ENCODE measurements at places on chromosomes 16 and 17.

- no peak for DNase-seq
Observed at GRCh38 chr16:10729104-10730048, 14.3 kb upstream of the NUBP1 start.

DNA sequence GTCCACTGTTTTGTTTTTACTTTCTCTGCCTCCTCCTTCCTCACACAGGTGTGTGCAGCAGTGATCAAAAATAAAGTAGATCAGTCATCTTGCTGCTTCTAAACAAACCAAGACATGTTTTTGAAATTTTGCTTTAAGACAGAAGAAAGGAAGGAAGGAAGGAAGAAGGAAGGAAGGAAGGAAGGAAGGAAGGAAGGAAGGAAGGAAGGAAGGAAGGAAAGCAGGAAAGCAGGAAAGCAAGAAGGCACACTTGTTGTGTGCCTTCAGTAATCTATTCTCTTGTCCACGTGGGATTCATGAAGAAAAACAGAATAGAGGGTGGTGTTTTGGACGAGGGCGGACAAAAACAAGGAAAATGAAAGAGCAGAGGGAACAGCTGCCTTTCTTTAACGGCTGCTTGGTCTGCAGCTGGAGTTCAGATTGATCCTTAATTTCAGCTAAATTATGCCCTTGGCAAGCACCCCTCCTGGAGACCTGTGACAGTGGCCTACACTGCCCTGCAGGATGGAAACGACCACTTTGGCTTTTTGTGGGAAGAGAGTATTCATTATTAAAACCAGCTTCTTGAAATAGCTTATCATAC, 188.5 kb upstream of the IRX3 start:
- DNase-seq = no peak

GRCh38 chr17:61414141-61414935, 14.7 kb downstream of the TBX2 start:
- DNase-seq = no peak

DNA sequence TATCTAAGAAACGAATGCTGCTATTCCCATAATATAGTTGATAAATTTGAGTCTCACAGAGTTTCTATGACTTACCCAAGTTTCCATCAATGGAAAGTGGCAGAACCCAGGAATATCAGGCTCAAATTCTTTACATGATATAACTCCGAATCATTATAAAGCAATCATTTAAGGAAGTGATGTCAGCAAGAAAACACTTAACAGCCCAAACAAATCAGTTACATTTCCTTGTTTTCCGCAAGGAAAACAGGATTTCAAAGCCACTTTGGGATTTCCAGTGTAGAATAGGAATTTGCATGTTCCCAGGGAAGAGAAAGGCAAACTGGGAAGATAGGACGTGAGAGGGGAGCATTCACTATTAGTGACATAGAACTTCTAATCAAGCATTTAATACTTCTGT, 311.4 kb upstream of the GOT2 start:
- DNase-seq = no peak
